ENCODE measurements at places on chromosomes 7 and 10.

DNA sequence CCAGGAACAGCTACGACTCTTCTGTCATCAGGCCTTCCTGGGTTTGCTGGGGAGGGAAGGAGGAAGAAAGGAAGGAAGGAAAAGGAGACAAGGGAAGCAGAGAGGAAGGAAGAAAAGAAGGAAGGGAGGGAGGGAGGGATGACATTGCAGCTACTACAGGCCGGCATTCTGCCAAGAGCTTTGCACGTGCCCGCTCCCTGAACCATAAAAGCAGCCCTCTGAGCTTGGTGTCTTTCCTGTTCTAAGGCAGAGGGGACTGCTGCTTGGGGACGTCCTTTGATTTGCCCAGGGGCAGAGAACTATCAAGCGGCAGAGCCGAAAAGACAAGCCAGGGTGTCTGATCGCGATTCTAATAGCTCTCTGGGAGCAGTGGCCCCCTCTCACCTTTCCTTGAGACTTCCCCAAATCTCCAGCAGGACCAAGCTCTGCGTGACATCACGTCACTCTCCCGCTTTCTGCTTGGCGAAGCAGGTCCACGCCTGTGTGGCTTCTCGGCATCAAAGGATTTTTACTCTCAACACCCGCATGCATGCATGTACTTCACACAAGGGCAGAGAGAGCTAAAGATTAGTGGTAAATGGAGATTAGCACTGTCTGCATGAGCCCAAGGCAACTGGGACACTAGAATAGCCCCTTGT lies 167.8 kb upstream of the AUTS2 start:
- DNase-seq, result no peak

- DNase-seq, result no peak
These were observed 32.1 kb upstream of the ZNF735 start for GRCh38 chr7:64174941-64175340.

- DNase-seq, result no peak
These were observed 49.8 kb downstream of the STK17A start for GRCh38 chr7:43632746-43633145.

DNA sequence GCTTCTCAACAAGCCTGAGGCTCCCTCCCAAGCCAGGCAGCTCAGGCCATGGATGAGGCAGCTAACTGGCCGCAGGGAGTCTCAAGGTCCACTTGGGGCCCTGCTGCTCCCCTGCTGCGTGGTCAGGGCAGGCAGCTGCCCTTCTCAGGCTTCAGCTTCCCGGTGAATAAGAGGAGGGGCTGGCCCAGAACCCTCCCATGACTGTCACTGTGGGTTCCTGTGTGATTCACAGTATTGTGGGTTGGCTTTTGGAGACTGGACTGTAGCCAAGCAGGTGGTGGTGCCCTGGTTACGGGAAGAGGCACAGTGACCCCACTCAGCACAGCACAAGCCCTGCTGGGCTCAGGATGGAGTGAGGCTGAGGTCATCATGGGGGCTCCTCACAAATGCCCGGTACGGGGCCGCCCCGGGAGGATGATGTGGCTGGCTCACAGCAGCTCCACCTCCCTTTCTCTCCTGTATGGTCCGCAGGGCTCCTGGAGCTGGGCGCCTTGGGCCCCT lies 189.8 kb downstream of the HECW1 start:
- DNase-seq, result peak; percentile 58

GRCh38 chr7:15967551-15967950 lies 281.1 kb upstream of the MEOX2 start:
- no peak for DNase-seq

GRCh38 chr7:118312051-118312450 lies 87.5 kb downstream of the ANKRD7 start:
- DNase-seq, result no peak

- DNase-seq, result no peak
These were observed 275.6 kb downstream of the SNX10 start for GRCh38 chr7:26567266-26567665.

- no peak for DNase-seq
These were observed 5.2 kb downstream of the GRIFIN start for GRCh38 chr7:2471022-2471329.

DNA sequence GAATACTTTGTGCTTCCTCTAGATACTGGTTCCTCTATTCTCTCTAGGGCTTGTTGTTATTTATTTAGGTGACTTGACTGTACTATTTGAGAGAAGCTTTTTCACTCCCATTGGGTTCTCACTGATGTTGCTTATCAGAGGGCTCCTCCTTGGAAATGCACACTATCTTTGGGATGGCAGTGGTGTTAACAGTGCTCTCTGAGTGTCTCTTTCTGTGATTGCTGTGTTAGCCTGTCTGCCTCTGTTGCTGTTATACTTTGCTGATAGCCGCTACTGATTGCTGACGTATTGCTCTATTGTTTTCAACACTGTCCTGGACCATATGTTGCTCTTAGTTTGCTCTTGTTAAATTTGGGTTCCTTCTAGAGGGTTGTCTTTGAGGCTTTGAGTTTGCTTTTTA lies 34.7 kb downstream of the ZNF33A start:
- DNase-seq, result no peak

- DNase-seq, result no peak
These were observed 96.4 kb downstream of the MKI67 start for GRCh38 chr10:128029731-128030369.

GRCh38 chr10:128497660-128498377 lies 371.6 kb upstream of the MKI67 start:
- no peak for DNase-seq

GRCh38 chr10:96665306-96665705 lies 55.0 kb downstream of the PIK3AP1 start:
- no peak for DNase-seq

DNA sequence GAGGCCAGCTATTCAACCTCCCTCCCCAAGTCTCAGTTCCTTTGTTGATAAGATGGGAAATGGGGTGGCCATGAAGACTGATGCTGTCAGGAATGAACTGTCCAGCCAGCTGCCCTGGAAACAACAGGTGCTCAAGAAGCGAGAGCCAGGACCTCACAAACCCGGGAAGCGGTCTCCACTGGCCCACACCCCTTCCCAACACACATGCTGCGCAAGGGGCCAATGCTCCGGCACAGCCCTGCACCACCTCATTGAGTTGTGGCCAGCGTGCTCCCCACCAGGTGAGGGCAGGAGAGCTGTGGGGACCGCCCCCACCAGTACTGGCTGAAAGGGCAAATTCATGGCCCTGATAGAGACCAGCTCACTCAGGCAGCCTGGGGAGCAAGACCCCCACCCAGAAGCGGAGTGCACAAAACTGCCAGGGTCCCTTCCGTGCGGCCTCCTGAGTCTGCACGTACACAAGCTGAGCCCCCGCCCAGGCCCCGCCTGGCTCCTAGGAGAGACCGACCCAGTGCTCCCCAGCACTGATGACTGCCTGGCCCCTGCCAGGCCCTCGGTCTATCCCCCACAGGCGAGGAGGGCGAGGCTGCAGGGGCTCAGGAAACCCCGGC lies 216.6 kb downstream of the MAD1L1 start:
- DNase-seq, result no peak

- DNase-seq, result no peak
These were observed 8.6 kb downstream of the GPR26 start for GRCh38 chr10:123674741-123675140.

DNA sequence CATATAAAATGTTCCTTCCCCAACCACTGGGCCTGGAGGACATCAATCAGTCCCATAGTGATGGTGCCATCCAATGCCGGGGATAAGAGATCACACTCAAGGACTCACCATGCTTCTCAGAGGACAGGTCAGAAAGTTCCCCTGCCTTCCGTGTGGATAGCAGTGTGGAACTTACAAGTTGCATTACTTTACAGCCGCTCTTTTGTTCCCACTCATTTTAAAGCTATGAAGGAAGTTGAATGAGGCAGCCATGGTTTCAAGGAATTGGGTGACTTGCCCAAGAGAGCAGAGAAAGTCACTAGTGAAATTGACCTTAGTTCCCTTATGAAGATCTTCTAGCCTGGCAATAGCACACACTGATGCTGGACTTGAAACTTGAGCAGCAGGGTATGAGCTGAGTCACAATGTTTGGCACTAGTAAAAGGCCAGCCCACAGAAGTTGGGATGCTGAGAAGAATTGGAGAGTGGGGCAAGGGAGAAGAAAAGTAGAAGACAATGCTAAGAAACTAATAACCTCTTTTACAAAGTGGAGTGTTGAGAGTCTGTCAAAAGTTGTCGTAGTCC lies 78.7 kb downstream of the CXCL12 start:
- DNase-seq, result no peak

DNA sequence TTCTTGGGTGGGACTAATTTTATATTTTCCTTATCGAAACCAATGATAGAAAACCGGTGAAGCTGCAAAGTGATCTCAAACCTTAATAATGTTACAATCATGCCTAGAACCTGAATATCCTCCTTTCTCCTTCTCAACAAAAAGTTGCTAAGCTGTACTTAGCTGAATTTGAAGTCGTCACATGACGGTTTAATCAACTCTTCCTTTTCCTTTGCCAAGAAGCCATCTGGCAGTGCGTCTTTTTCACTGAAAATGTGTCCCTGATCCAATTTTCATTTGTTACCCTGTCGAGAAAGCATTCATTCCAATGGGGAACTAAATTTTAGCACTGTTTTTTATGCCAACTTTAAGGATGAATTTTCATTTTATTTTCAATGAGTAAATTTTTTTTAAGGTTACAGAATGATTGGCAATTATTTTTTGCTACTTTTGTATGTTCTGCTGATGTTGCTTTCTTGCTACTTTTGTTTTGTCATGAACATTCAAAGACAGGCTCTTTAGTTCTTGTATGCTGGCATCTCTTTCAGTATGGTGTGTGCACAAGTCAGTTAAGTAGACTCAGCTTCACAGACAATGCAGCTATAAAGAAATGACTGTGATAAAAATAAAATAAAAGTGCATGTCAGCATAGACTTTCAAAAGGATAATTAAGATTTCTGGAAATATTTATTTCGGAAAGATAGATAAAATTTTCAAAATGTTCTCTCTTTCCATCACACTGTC lies 980.0 kb downstream of the DNAJB9 start:
- DNase-seq, result no peak

- no peak for DNase-seq
These were observed 418.5 kb upstream of the MGMT start for GRCh38 chr10:129048513-129048912.

DNA sequence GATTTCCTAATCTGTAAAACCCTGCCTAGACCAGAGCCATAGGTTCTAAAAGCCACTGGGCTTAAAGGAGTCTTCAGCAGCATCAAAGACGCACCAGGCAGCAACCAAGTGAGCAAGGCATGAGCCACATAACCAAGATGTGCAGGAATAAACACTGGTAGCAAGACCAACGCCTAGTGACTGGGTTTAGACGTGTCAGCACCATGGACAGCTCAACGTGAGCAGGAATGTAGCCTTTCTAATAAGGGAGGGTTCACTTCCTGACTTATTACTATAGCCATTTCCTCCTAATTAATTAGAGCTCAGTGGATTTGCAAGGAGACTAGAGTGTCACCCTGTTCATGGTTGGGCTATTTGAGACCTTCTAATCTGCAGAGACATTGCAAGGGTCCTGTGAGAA lies 223.7 kb downstream of the LHFPL3 start:
- peak; percentile 36 for DNase-seq
